ENCODE measurements at places on chromosomes 5 and 9.
A peak's percentile ranks its signal among the peaks of the same experiment; 100 is the strongest.

DNA sequence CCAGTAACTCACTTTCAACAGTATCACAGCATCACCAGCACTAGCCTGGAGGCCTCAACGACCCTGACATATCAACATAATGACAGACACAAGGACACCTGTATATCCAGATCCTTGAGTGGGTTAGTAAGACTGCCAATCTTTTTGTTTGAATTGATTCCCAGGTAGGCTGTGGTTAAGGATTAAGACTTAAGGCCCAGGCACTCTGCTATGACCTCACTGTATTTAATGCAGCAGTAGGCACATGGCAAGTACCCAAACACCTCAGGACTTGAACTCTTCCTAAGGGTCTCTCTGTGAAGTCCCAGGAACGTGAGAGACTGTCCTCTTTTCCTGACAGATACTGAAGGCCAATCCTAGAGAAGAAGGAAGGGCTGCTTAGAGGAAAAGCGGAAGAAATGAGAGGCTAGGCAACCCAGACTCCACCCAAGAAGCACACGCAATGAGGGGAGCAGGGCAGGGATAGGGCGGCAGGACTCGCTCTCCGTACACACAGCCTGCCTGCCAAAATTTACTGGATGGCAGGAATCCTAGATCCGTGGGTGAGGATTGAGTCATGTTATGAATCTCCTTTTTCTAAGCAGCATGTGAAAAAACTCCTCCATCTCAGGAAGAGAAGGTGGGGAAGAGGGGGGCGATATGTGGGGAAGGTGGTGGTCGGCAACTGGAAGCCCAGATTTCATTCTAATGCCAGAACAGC lies 93.4 kb downstream of the SIL1 start:
- no peak for DNase-seq

DNA sequence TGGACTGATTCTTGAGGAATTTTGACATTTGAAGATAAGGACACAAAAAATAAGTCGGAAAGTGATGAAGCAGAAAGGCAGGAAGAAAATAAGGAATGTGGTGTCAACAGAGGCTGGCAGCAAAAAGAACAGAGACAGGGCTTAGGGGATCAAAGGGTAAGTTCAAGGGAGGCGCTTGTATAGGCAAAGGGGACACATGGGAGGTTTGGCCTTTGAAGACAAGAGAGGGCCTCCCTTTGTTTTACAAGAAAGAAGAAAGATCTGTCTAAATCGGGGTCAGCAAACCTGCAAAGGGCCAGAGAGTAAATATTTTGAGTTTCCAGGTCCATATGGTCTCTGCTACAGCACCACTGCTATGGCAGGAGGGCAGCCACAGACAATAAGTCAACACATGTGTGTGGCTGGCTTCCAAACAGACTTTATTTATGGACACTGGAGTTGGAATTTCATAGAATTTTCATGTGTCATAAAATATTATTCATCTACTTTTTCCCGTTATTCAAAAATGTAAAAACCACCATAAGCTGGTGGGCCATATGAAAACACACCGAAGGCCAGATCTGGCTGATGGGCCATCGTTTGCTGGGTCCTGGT lies 112.0 kb upstream of the FBXL7 start:
- DNase-seq, result no peak

DNA sequence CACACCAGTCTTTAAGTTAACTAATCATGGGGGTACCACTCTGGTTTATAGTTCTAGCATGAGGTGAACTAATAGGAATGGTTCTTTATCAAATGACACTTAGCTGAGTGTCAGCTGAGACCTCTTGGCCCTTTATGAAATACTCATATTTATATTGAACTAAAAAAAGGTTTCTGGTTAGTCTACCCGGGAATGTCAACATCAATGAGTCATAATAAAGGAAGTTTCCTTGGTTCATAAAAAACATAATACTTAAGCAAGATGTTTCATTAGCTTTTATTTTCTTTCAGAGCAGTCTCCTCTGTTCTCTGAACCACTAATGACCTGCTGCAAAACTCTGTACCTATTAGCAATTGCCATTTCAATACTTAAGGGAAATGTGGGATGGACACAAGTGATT lies 13.7 kb downstream of the DAB2 start:
- DNase-seq, result no peak

DNA sequence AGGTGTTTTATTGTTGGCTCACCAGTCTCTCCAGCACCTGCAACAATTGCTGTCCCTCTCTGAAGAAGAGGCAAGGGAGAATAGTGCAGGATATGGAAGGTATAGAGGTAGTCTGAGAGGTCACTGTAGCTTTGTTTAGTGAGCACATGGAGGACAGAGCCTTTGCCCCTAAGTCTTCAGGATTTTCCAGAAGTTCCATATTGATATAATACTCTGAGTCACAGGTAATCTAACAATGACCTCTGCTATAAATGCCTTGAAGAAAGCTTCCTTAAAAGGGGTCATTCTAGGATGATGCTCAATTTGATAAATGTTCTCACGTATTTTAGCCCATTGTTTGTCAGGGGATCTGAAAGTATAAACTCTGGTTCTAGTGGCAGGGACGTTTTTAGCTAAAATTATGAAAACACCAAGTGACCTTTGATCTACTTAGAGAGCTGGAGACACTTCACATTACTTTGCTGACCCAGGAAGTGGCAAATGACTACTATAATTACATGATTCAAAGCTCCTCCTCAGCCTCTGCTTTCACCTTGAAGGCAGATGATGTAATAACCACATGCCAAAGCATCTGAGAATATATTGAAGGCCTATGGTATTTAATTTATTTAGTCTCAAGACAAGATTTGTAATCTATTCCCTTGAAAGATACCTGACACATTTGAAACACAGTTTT lies 366.9 kb upstream of the NUDT12 start:
- DNase-seq, result no peak

GRCh38 chr9:131500939-131501541 lies 1.7 kb upstream of the POMT1 start:
- DNase-seq, result no peak

- peak; percentile 57 for DNase-seq
These were observed 55.9 kb downstream of the SFXN1 start for GRCh38 chr5:175534070-175534932.

DNA sequence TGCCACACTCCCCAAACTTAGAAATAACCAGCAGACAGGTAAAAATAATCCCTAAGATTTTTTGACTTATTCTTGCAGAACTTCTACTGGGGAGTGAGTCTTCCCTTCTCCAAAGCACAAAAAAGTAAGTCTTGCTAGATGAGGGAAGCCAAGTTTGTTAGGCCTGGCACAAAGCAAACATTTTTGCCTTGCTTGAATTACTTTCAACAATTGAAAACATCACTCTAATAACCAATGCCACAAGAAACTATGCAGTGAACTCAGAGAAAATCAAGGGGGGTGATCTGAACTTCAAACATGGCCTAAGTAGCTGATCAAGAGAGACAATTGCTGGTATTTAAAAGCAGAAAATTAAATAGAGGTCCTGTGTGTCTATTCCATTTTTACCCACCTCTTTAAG lies 123.6 kb upstream of the SLC1A3 start:
- no peak for DNase-seq

DNA sequence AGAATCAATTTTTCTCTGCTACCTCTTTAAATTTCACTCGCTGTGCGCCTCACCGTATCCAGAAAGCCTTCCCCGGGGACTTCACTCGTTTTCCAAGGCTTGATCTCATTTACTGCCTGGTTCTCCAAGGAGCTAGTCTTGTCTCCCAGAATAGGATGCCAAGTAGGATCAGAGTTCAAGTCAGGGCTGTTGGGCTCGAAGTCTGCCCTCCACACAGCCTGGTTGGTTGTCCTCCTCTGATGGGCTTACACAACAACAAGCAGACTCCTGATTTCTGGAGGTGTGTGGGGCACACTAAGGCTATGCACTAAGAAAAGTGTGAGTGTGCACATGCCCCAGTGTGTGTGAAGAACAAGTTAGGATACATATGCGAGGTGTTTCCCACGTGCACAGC lies 14.0 kb upstream of the TNIP1 start:
- no peak for DNase-seq

GRCh38 chr5:168667301-168667840 lies 88.2 kb upstream of the PANK3 start:
- no peak for DNase-seq

GRCh38 chr9:129983891-129984290 lies 59.1 kb downstream of the FNBP1 start:
- DNase-seq, result no peak

DNA sequence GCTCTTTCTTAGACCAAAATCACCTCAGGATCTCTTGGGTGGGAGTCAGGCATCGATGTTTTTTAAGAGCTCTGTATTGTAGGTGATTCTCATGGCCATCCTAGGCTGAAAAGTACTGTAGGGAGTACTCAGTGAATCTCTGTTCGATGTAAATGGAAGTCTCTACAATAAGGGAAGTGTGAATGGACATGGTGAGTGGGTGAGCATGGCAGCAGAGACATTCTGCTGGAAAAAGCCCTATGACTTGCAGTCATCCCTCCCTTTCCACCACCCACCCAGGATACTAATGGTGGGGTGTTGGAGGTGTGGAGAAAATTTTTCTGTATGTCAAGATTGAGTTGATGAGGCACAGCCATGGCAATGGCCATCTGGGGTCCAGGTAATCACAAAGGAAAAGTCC lies 30.9 kb downstream of the ZNF366 start:
- no peak for DNase-seq

GRCh38 chr5:129905473-129906176 lies 1.4 kb downstream of the CHSY3 start:
- DNase-seq, result no peak

DNA sequence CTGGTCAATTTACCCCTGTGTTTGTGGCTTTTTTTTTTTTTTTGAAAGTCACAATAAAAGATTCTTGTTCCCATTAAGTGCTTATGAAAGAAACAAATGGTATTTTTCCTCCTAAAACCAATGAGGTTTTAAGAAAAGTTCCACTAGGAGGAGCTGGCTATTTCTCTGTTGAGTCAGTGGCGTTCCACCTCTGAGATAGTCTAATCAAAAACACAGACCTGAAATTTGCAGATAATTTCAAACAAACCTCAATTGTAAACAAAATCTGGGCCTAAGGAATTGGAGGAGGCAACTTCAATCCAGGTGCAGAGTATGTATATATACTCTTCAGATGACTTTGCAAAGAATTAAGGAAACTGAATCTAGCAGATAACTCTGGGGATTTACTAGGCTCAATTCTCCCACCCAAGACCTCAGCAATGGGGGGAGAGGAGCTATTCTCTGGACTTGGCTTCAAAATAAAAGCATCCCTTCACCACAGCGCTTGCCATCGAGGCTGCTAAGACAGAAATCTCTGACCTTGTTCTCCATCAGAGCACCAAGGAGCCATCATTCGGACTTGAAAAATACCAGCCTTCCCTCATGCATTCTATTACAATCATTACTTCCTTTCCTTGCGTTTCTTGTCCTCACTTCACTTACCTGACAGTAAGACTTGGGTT lies 52.4 kb downstream of the FANCC start:
- no peak for DNase-seq

DNA sequence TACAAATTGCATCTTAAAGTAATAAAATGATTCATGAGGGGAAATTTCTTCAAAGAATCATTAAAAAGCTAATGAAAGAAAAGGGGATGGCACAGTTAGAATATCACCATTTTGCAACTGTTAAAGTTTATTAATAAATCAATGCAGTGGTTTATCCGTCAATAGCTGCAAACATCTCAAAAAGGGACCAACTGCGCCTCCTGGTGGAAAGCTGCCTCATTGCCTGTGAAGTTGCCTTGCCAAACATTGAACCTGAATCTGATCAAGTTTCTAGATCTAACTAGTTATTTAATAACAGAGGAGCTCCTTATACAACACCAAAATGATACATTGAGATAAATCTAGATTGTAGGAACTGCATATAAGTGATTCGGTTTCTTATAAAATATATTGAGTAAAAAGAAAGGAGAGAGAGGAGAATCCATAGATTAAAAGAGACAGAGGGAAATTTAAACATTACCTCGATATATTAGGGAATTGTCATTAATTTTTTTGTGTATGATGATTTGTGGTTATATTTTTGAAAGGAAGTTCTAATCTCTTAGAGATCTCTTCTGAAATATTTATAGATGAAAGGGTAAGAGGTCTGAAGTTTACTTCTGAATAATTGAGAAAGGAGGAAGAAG lies 6.9 kb upstream of the NDUFB6 start:
- DNase-seq, result peak; percentile 76

- DNase-seq, result no peak
These were observed 398.2 kb downstream of the SLCO4C1 start for GRCh38 chr5:101897914-101898313.

DNA sequence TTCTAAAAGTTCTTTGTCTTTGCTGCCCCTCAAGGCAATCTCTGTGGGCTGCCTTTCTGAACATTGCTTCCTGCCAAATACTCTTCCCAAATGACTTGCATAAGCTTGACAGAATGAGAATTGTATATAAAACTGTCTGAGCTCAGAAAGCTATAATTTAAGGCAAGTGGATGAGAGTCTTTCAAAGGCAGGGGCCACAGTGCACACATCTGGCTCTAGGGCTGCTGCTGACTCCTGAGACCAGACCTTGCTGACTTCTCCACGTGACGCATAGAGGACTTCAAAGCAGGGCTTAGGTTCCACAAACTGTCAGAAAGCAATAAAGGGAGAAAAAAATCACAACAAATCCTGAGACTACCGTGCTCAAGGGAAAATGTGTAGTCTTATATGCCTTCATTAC lies 79.4 kb upstream of the DIRAS2 start:
- DNase-seq, result no peak

- no peak for DNase-seq
These were observed 2.0 kb upstream of the ZNF462 start for GRCh38 chr9:106860721-106861639.

DNA sequence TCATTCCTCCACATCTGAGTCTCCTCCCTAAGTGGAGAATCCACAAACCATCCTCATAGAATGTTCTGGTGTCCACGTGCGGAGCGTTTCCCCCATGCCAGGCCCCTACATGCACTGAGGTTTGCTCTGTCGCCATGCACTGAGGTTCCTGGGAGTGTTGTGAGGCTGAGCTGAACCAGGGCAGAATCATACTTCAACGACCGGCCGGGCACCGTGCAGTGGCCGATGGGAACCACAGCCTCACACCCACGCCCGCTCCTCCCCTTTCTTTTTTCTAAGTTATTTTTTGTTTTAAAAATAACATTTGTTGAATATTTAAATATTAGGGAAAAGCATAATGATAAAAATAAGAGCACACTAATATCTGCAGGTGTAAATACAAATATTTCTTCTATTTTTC lies 260.4 kb upstream of the IRX4 start:
- DNase-seq, result no peak

- DNase-seq, result no peak
These were observed 1.1 kb downstream of the PRKACG start for GRCh38 chr9:69012696-69013381.

DNA sequence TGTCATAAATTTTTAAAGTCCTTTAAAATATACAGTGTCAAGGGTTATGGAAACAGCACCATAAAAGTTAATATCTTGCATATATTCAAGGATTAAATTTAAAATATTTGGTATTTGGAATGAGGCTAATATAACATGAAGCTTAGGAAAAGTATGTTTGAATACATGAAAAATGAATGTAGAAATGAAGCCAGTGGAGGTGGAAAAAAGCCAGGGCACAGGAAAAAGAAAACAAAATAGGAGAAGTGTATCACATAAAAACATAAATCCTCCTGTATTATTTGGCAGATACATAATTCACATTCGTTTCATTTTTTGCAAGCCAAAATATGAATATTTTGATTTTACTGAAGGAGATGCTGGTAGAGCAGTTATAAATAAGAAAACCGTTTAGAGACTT lies 587.0 kb upstream of the ZNF608 start:
- DNase-seq, result no peak

- no peak for DNase-seq
These were observed 142.4 kb downstream of the ELAVL2 start for GRCh38 chr9:23683611-23684061.

All from stimulated activated CD8-positive, alpha-beta memory T cell treated with anti-CD3 and anti-CD28 coated beads, Interleukin-7, amount 100 ng/mL, for 1 hour (primary cell).